RWPE1 (cell line): ENCODE measurements at places on chromosomes 1 and 21.

GRCh38 chr1:84998642-84999280 lies 1.8 kb upstream of the MCOLN2 start:
- DNase-seq: no peak

DNA sequence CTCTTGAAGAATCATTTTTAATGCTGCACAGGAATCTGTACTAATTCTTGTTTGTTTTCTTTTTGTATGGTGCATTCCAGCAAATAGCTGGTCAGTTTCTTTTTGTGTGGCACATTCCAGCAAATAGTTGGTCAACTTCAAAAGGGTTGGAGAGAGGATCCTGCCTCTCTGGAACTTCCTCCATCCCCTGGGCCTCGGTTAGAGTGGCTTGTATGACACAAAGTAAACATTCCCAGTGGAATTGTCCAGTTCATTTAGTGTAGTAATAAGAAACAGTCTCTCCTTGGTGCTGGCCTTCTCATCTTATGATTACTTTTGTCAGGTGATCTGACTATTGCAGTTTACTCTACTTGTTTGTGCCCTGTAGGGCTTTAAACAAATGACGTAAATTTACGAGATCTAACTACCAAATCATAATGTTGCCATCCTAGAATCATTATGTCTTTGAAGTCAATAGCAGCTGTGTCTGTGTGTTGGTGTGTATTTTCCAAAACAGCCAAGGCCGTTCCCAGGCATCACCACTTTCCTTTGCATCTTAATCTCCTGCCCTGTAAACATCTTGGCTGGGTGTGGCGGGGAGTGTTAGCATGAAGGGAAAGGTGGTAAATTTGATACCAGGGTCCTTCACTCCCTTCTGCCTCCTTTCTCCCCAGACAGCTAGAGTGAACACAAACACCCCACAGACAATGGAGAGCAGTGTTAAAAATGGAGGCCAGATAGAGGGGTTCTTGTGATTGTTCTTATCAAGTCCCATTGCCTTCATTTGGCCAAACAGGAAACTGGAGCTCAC lies 77.9 kb downstream of the CDC7 start:
- no peak for DNase-seq

DNA sequence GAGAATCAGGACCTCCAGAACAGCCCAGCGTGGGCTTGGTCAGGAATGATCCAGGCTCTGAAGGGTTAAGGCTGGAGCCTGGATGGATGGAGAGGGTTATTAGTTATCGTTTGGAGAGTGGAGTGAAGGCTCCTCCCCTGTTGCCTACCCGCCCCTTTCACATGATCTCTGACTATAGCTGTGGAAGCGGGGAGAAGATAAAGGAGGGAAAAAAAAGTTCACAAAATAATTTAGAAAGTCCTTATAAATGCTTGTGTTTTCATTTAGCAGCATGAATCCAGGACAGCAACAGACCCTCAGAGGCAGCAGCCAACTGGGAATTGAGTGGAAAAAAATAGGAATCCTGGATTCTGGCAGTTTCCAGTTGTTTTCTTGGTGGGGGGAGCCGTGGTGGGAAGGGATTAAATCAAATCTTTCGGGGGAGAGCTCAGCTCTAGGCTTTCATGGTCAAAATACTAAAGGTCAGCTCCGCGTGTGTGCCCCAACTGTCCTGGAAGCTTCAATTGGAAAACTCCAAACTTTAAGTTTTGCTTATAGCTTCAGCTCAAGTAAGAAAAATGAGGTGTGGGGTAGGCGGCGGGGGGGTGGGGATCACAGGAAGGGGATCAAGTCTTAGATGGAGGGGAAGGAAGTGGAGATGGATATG lies 595 bp upstream of the DDR2 start:
- no peak for DNase-seq

DNA sequence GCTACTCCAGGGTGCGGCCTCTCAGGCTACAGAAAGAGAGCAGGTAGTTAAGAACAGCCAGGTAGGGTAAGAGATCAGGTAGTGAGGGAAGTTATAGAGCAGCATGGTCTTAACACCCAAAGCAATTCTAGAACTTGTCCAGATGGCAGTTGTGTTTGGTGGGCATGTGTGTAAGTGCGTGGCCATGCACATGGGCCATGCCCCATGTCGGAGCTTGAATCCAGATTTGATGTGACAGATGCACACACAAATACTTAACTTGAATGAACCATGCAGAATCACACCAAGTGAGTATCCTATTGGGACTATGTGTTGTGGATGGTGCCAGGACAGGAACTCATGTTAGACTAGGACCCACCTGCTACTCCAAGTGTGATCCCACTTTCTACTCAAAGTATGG lies 145.7 kb upstream of the HMGB4 start:
- no peak for DNase-seq

DNA sequence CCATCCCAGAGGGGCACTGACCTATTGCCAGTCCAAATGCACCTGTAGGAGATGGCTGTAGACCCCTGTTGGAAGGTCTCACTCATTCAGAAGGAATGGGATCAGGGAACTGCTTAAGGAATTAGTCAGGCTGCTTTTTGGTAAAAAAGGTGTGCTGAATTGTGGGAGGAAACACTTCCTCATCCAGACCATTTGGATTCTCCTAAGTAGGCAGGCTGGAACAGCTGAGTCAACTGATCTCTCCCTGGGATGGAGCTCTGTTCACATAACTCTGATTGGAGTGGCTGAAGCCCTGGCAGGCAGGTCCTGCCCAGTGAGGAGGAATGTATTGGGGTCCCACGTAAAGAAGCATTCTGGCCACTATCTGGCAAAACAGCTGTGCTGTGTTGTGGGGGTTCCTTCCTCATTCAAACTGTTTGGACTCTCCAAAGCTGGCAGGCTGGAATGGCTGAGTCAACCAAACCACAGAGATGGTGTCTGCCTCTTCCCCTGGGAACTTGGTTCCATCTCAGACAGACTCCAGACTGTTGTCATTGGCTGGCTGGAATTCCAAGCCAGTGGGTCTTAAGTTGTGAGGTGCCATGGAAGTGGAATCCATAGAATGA lies 70.7 kb upstream of the PDC start:
- no peak for DNase-seq

DNA sequence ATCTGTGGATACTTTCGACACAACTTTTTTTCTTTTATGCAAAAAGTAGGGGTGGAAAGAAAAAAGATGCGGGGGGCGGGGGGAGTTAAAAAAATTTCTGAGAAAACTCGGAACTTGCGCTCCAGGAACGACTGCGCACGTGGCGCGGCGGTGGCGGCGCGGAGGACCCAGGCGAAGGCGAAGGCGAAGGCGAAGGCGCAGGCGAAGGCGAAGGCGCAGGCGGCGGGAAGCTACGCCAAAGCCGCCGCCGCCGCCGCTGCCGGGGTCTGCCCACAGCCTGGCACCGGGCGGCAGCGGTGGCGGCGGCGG lies 208 bp upstream of the BARHL2 start:
- no peak for DNase-seq

DNA sequence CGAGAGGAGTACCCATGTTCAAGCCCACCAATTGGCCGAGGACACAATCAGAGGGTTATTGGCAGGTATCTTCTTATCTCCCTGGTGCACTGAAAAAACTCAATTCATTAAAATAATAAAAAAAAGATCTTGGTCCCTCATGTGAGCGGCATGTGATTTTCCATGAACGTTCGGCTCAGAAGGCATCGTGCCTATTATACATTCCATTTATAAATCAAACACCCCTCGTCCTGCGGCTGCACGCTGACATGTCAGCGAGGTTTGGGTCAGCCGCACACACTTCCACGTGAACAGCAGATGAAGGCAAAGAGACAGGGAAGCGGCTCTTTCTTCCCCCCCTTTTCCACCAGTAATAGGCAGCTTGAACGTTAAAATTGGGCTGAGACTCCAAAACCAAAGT lies 31.3 kb upstream of the SMYD2 start:
- DNase-seq: no peak

DNA sequence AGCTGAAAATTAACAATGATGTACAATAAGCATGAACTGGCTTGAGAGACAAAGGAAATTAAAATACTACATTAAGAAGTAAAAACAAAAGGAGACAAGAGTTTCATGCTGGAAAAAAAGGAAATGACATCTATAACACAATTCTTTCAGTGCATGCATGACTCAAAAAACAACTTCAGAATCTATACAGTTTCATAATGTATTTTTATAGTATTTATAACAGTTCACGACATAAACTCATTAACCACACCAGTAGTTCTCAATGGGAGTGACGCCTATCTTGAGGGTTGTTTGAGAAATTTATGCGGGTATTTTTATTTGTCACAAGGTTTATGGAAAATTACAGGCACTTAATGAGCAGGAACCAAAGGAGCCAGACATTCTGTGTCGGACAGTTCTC lies 168.5 kb downstream of the SMYD3 start:
- no peak for DNase-seq

DNA sequence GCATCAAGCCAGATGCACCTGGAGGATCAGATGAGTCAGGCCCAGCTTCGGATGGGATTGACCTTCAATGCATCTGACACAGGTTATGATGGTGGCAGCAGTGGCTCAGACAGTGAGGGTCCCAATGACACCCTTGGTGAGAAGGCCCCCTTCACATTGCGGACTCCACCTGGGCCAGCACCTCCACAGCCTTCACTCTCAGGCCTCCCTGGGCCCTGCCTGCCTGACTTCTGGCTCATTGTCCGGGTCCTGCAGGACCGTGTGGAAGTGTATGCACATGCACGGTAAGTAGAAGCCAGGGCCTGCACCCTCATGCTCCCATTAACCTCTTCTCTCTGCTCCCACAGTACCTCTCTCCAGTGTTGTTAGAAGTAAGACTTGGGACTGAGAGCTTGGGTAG lies 20.8 kb downstream of the HYI start:
- DNase-seq: no peak

GRCh38 chr1:5814046-5814619 lies 178.1 kb downstream of the NPHP4 start:
- no peak for DNase-seq

GRCh38 chr1:247054992-247055415 lies 23.6 kb downstream of the ZNF670 start:
- DNase-seq: no peak

GRCh38 chr1:228393811-228394570 lies 12.6 kb downstream of the TRIM11 start:
- DNase-seq: no peak

DNA sequence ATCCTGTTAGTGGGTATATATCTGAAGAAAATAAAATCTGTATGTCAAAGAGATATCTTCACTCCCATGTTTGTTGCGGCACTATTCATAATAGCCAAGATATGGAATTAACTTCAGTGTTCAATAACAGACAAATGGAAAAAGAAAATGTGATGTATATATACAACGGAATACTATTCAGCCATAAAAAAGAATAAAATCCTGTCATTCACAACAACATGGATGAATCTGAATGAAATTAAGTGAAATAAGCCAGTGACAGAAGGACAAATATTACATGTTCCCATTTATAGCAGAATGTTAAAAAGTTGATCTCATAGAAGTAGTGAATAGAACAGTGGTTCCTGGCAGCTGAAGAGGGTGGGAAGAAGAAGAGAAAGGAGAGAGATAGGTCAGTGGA lies 239.1 kb upstream of the RUNX1 start:
- DNase-seq: no peak

- no peak for DNase-seq
Measured at GRCh38 chr21:29939104-29939923, 482 bp downstream of the GRIK1 start.

GRCh38 chr1:165928075-165928731 lies 100.8 kb downstream of the UCK2 start:
- DNase-seq: peak; percentile 41

DNA sequence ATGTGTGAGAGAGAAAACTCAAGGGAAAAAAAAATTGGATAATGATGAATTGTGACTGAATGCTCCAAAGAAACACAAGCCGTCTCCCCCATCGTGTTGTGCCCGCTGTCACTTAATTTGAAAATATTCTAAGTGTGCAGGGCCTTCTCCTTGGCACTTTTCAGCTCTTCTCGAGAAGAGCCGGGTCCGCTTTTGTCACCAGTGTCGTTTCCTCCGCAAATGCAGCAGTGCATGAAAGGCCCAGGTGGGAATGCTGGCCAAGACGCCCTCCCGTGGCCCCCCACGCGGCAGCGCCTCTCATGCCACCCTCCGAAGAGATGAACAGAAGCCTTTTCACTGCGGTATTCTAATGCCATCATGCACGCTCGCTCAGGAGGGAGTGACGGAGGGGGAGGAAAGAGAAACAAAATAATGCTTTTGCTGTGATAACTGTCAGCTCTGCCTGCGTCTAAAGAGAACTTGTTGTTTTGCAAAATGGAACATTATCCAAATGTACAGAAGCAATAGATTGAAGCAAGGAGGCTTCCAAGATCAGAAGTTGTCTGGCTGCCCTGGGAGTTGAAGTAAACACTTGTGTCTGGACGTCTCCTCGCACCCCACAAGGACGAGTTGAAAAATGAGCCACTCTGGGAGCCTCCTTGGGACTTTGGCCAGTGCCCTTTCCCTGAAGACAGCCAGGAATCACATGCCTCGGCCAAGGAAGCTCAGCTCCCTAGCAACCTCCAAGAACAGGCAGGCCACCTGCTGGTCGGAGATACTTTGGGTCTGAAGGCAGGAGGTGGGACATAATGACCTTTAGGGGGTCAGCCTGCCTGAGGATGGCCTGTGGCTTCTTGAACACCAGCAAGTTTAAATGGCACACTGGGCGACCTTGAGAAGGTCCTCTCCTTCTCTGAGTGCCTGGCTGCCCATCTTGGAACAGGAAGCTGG lies 166.1 kb upstream of the ZC3H12A start:
- DNase-seq: no peak

GRCh38 chr1:202860744-202861419 lies 28.1 kb downstream of the RABIF start:
- peak; percentile 85 for DNase-seq

GRCh38 chr1:43843684-43844083 lies 89.9 kb upstream of the ARTN start:
- no peak for DNase-seq

GRCh38 chr1:184199438-184200085 lies 148.0 kb downstream of the TSEN15 start:
- DNase-seq: no peak

- DNase-seq: no peak
Measured at GRCh38 chr1:9149837-9150581, 21.1 kb upstream of the GPR157 start.

GRCh38 chr1:17119773-17120480 lies 676 bp upstream of the PADI2 start:
- no peak for DNase-seq

DNA sequence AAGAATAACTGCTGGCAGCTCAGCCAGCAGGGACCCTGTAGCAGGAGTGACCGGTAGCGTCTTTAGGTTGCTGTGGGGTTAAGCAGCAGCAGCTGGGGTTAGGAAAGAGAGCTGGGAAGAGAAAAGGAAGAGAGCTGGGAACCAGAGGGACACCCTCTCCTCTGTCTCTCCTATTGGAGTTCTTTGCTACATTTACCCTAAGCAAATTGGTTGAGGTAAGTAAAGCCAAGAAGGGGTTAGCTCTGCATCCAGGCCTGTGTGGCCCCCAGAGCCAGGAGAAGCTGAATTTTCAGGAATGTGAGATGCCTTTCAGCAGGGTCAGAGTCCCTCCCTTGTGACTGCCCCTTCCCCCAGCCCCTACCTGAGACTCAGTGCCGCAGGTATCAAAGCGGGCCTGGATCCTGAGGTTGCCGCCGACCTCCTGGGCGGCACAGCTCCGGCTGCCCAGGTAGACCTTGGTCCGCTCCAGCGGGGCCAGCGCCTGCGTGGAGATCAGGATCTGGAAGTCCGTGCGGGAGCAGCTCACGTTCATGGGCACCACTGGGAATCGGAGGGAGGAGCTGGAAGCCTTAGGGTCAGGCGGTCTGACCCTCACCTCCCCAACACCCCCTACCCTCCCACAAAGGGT lies 16.4 kb downstream of the CDCP2 start:
- no peak for DNase-seq

GRCh38 chr1:102032534-102032933 lies 35.8 kb upstream of the OLFM3 start:
- no peak for DNase-seq

- no peak for DNase-seq
Measured at GRCh38 chr1:225977937-225978748, 21.0 kb downstream of the SDE2 start.
